ENCODE measurements at places on chromosomes 1 and 21. TPM values are rescaled to one million over a fixed set of nuclear protein-coding genes. Genes with fewer than 3 reads are reported as not detected.

The GJA8 gene
- total RNA-seq: not detected

The DNM3 gene
- 0.62 TPM for total RNA-seq

- no peak for DNase-seq
These were observed at the start of gene MNDA for GRCh38 chr1:158830904-158831507. Gene MNDA (plus strand): TSS chr1:158831351. CDS start chr1:158842154, 10,803 bp downstream.

- DNase-seq: no peak
These were observed 56.4 kb downstream of the MT1HL1 start for GRCh38 chr1:236947794-236948193.

The GABPA gene
- 26.9 TPM for total RNA-seq

- no peak for DNase-seq
These were observed 121.2 kb upstream of the KIAA0040 start for GRCh38 chr1:175313672-175314225.

The PIAS3 gene
- total RNA-seq: 17.0 TPM

DNA sequence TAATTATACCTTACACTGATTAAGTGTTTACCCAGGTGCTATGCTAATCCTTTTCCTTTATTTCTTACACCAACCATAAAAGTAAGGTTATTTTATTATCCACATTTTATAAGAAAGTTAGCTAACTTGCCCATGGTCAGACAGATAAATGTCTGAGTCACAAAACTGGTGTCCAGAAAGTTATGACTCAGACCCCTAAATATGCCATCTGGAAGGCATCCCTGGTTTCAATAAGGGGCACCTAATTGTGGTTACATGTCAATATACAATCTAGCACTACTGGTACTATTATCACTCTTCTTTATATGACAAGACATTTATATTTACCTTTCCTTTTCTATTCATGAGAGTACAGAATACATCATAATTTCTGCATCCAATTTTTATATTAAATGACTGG, 496.5 kb upstream of the ADGRL2 start:
- DNase-seq: no peak

- no peak for DNase-seq
These were observed 99.5 kb downstream of the C4BPA start for GRCh38 chr1:207203541-207203940.

DNA sequence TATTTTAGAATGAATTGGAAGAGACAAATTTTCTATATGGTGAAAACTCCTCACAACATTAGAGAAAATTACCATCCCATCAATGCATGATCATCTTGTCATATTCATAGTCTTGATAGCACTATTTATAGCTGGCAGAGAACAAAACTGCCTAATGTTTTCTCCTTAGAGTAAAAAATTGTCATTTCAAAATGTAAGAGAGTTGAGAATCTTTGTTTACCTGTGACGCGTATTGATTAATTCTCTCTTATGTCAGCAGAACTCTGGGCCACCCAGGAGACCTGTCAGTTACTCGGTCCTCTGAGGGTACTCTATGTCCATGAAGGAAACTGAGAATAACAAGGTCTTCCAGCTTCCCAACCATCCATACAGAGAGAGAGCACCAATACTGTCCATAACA, 381.4 kb upstream of the ZP4 start:
- no peak for DNase-seq

The GUCA2A gene
- total RNA-seq: not detected

GRCh38 chr1:214993419-214993818, 89.1 kb upstream of the KCNK2 start:
- no peak for DNase-seq

The TNFSF4 gene
- 3.1 TPM for total RNA-seq

DNA sequence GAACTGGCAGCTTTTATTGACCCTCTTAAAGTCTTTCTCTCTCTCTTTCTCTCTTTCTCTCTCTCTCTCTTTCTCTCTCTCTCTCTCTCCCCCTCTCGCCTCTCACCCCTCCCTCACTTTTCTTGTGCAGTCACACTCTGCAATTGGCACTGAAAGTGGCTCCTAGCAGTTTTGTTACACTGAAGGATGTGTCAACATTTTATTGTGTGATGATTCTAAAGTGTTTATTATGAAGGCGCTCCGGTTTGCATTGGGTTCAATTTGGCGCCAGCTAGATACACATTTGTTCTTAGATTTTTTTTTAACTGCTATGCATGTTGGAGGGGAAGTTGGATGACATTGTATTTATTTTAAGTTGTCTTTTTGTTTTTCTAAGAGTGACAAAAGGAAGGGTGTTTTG, 64.0 kb upstream of the CHRM3 start:
- no peak for DNase-seq

All from activated T-helper 1 cell treated with anti-CD3 and anti-CD28 coated beads, Interleukin-12 subunit alpha, Interleukin-12 subunit beta, Interleukin-2, Interleukin-4 antibody, amounts not matched to agents 30 ng/mL and 10 ng/mL and 1 ng/mL, durations not matched to agents 14 hours and 24 hours and 36 hours (primary cell).